ENCODE measurements at places on chromosomes 5 and 9. TPM values are rescaled to one million over a fixed set of nuclear protein-coding genes. Genes with fewer than 3 reads are reported as not detected.

The SYNPO gene
- 3.8 TPM for total RNA-seq

The THG1L gene
- total RNA-seq: 13.5 TPM

The RFESD gene
- total RNA-seq: 2.1 TPM

The PPIP5K2 gene
- total RNA-seq: 50.3 TPM

The RELL2 gene
- 5.7 TPM for total RNA-seq

The SPATA31C1 gene
- total RNA-seq: not detected

The GLE1 gene
- total RNA-seq: 23.7 TPM

The ATOSB gene
- 33.7 TPM for total RNA-seq

The SPATA9 gene
- total RNA-seq: not detected

The SUSD3 gene
- 1.8 TPM for total RNA-seq

The SLC25A25 gene
- 10.8 TPM for total RNA-seq

The ADAMTS16 gene
- not detected for total RNA-seq

The GDA gene
- not detected for total RNA-seq

The TEX10 gene
- total RNA-seq: 30.2 TPM

The PHF24 gene
- under 0.01 TPM for total RNA-seq

The SH3TC2 gene
- total RNA-seq: 28.9 TPM

The TMC1 gene
- not detected for total RNA-seq

The FGD3 gene
- total RNA-seq: 0.67 TPM

The SHISAL2B gene
- not detected for total RNA-seq

The MTAP gene
- total RNA-seq: 51.5 TPM
